ELR (cell line): ENCODE measurements at places on chromosomes 2 and 18.

- peak; percentile 1 for DNase-seq
These were observed 109.6 kb upstream of the CYRIA start for GRCh38 chr2:16774980-16775898.

GRCh38 chr2:164954954-164955701 is at the start of gene SLC38A11:
TSS of gene SLC38A11 (minus strand) at chr2:164955525. CDS start at chr2:164955247, 278 bp downstream.
- DNase-seq = peak; percentile 53

- no peak for DNase-seq
These were observed 19.4 kb downstream of the CHMP3 start for GRCh38 chr2:86543793-86544192.

GRCh38 chr2:25323042-25323514 is 18.6 kb downstream of the DNMT3A start:
- DNase-seq = peak; percentile 76

DNA sequence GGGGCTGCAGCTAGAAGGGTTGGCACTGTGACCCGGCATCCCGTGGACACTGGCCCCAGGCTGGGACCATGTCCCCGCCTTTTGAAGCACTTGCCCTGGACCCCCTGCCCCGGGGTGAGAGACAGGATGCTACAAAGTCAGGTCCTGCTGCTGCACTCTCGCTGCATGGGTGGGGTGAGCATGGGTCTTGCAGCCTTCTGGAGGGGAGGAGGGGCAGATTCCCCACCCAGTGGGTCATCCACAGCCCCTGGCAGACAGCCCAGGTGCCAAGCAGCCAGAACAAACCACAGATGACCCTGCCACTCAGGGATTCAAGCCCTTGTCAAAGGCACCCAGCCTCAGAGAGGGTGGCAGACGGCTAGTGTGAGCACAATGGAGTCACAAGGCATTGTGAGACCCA is 5.7 kb upstream of the NMUR1 start:
- no peak for DNase-seq
